ENCODE measurements at places on chromosomes 16 and 17.

DNA sequence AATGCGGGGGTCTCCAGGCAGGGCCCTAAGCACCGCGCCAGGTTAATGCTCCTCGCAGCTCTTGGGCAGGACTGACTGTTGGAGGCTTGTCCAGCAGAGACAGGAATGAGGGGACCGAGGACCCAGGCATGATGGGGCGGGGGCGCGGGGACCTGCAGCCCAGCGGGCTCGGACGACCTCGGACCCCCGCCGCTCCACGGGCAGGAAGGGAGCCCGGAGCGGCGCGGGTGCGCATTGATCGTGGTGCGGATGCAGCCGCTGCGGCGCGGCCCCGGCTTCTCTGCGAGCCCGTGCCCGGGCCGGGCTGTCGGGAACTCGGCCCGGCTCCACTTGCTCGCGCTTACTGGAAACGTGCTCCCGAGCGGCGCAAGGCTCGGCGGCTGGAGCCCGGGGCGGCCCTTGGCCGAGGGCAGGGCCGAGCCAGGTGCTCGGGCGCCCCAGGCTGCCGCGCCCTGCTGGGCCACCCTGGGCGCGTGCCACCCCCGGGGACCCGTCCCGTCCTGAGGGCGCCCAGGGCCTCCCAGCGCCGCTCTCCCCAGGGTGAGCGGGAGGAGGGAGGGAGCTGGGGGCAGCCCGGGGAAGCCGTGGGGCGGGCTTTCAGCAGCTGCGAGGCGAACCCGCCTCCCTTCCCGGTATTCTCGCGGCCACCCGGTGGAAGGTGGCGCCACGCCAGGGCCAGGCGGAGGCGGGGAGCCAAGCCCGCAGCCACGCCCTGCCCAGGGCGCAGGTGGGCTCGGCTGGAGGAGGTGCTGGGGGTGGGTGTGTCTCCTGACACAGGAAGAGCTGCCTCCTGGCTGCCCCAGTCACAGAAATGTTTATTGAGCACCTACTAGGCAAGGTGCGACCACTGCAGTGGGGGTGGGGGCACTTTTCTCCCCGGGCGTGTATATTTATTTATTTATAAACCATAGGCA, 45.9 kb downstream of the SOCS3 start:
- peak; percentile 73 for DNase-seq

DNA sequence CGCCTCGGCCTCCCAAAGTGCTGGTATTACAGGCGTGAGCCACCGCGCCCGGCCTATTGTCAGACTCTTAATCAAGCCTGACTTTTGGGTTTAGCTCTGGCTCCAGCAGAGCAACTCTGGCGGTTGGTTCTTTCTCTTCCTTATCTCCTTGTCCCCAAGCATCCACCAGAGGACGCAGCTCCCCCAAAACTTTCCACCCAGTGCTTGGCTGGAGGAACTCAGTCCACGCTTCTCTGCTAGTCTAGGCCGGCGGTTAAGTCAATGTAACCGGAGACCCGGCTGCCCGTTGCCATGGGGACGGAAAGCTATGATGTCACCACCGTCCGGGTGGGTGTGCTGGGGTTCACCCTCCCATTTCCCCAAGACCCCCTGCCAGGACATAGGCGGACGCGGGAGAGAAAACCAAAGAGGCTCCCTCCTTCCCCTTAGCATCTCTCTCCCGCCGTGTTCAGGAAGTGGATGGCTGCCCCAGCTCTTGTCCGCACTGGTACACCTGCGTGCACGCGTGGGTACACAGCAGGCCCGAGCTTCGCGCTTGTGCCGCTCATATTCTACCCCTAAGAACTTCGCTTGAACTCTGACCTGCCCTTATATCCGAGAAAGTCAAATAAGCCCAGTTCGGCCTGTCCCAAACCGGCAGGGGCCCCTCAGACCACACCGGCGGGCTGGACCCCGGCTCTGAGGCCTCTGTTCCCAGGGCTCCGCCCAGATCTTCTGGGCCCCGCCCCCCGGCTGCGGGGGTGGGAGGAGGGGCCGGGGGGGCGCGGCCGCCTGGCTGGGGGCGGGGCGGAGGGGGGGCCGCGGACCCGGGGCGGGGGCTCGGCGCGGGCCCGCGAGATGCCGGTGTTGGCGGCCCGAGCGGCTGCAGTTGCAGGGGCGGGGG, at the start of gene RND2:
RND2 (plus strand) TSS at position 825 of the 883 bp plus-strand sequence. CDS start 117 bp downstream, outside the sequence.
- DNase-seq, result peak; percentile 93

DNA sequence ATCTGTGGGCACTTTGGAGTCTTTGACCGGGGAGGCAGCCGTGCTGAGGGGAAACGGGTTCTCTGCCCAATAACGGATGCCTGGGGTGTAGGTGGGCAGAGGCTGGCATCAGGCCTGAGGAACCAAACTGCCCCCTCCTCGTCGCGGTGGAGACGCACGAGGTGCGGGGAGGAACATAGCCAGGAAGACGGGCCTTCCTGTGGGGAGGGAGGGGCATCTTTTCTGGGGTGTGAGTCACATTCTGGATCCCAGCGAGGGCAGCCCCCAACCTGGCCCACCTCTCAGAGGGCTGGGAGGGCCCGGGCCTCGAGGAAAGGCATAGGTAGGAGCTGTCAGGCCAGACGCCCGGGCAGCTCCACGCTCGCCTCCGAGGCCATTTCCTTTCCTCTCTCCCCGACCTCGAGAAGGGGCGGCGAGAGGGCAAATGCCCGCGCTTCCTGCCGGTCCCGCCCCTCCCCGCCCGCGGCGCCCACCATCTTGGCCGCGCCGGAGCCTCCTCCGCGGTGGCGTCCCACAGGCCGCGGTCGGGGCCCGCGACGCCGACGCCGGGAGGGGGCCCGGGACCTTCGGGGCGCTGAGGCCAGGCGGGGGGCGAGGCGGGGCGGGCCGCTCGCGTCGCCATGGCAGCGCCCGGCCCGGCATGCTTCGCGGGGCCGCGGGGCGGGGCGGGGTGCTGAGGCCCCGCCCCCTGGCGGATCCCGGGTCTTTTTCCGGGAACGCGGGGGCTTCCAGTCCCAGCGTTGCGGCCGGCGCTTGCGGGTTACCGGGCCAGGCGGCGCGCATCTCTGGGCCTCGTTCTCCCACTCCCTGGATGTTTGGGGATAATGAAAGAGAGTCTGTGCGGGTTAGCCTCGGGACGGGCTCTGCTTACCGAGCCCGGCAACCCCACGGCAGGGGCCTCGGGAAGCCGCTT, 13.2 kb downstream of the RAI1 start:
- DNase-seq, result peak; percentile 60

- DNase-seq, result no peak
These were observed 16.0 kb upstream of the DLX4 start for GRCh38 chr17:49952912-49953497.
